Mucosa of descending colon (tissue), 3 donors: ENCODE measurements at places on chromosomes 11 and 22.
A peak's percentile ranks its signal among the peaks of the same experiment; 100 is the strongest.

GRCh38 chr22:40960145-40960544 lies 9.0 kb downstream of the RBX1 start:
- DNase-seq: no peak

- DNase-seq: no peak
Measured at GRCh38 chr11:134939905-134940304, 527.9 kb upstream of the B3GAT1 start.

DNA sequence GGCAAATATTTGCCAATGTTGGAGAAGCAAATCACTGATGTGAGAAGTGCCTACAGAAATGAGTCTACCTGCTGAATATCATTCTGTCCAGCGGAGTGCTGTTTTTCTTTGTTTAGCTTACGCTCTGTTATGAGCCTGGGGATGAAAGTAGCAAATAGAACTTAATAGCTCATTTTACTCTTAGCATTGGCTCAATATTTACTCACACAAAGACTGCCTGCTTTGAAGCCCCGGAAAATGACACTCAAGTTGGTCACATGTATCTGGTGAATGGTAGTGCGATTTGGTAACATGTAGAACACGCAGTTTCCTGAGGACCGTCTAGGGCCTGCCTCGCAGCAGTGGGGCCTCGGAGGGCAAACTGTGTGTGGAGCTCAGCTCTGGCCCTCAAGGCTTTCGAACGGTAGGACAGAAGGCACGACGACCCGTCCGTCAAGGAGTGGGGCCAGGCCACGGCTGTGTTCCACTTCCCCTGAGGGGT lies 38.9 kb downstream of the TBC1D22A start:
- DNase-seq: no peak

DNA sequence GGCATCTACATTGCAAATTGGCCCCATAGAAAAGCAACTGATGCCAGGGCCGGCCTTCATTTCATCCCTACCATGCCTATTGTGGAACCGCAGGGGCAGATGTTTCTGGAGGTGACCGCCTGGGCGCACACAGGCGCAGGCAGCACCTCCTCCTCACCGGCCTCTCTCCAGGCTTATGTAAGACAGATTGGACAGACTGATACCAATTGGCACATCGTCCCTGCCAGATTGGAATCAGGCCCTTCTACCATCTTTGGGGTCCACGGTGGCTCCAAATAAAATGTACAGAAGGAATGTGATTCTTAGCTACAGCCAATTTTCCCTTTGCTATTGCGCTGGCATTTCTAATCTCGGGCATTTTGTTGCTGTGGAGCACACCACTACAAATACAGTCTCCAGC lies 732.6 kb downstream of the NTM start:
- no peak for DNase-seq

DNA sequence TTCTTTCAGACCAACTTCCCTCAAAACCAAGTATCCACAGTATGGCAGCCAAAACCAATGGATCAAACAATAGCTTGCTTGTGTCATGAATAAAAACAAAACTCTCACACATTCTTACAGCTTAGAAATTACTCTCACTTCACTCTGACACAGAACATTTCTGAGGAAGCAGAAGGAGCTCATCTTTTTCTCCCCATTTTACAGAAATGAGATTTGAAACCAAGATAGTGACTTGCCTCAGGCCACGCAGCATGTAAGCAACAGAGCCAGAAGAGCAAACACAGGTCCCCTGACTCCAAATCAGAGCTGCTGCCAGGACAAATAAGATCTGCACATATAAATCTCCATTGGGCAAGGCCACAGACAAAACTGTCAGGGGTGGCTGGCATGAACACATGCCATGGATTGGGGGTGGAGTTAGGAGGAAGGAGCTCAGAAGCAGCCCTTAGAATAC lies 64.8 kb downstream of the RAB30 start:
- no peak for DNase-seq

GRCh38 chr11:6233984-6234386 lies 451 bp downstream of the FHIP1B start:
- DNase-seq: no peak

- DNase-seq: no peak
Measured at GRCh38 chr11:19628018-19628417, 84.6 kb upstream of the NAV2 start.

GRCh38 chr11:44748606-44749005 lies 21.8 kb downstream of the TSPAN18 start:
- DNase-seq: no peak

DNA sequence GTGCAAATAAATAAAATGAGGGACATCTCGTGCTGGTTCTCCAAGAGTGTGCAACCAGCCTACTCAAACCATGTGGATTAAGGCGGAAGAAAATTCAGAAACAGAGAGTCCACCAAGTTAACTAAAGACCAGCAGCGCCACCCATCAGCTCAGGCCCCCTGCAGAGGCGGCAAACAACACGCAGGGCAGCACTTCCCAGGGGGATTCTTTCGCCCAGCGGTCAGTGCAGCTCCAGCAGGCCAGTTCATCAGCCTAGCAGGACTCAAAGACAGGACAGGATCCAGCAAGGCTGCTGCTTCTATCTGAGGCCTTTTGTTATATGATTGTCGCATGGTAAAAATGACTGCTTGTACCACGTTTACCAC lies 51.7 kb downstream of the PACSIN2 start:
- no peak for DNase-seq

GRCh38 chr11:117670443-117670842 lies 126.6 kb downstream of the DSCAML1 start:
- DNase-seq: no peak

DNA sequence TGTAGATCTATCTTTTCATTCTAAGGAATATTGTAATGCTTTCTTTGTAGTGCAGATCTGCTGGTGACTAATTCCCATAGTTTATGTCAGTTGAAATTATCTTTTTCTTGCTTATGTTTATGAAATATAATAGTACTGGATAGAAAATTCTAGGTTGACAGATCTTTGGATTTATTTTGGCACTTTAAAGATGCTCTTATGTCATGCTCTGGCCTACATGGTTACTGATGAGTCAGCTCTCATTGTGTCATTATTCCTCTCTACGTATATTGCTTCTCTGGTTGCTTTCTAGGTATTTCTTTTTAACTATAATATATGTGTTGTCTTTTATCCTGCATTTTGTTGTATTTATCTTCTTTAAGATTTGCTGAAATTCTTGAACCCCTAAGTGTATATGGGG lies 955.5 kb upstream of the CHORDC1 start:
- DNase-seq: no peak

- no peak for DNase-seq
Measured at GRCh38 chr11:113521737-113522517, 46.7 kb upstream of the DRD2 start.

DNA sequence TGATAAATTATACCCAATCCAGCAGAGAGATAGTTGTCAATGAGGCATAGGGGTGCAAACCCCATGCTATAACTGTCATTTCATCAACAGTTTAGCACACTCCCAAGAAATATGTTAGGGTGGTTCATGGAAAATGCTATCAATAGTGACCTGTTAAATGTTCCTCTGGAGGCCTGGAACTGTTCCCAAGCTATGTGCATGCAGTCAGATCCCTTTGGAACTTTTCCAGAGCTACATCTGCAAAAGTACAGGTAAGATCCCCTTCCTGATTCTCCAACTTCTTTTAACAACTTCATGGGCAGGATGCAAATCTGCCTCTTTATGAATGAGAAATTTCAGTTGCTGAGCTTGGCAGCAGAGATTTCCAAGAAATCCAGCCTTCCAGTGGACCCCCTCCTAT lies 27.2 kb downstream of the ABTB2 start:
- DNase-seq: no peak

DNA sequence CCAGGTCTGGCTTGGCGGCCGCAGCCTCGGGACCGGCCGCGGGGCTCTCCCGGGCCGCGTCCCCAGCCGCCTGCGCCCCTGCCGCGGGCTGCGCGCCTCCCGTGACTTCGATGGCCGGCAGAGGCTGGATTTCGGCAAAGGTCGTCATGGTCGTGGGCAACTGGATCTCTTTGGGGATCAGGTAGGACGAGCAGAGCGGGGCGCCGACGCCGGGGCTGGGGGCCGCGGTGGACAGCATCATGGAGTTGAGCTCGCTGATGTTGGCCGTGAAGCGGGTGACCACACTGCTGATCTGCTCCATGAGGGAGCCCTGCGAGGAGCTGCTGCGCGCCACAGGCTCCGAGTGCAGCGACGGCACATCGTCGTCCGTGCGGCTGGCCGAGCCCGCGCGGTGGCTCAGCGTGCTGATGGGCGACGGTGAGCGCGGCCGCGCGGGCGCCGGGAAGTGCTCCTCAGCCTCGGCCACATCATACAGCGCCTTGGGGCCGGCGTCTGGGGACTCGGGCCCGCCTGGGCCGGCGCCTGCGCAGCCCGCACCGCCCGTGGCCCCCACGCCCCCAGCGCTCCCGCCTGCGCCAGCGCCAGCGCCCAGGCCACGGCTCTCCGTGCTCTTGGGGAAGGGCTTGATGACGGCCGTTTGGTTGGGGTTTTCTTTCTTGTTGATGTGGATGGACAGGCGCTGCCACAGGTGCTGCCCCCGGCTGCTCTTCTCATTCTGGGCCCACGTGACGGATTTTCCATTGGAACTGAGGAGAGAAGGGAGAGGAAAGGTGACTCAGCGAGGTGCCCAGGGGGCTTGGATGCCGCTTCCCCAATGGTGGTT lies 171.4 kb upstream of the CTSC start:
- peak; percentile 49 for DNase-seq

DNA sequence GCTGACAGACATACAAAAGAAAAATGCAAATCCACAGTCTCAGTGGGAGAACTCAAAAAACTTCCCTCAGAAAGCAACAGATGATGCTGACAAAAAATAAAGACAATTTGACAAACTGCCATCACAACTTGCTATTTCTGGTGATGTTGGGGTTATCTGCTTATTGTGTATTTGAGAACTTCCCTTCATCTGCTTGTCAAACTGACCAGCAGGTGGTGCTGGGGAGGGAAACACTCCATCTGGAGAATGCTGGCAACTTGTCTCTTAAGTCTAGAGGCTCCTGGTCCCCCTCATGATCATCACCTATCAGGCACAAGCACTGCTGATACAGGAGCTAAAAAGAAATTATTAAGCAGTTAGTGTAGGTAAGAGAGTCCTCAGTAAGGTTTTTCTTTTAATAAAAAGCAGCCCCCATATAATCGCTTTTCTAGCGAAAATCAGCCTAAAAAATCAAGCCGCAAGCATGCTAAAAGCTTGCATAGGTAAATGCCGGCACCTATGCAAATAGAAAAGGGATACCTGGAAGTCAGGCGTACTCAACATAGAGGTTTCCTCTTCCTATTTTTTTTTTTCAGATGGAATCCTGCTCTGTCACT lies 9.8 kb upstream of the FAM111B start:
- no peak for DNase-seq

- DNase-seq: no peak
Measured at GRCh38 chr11:134862587-134863195, 450.6 kb upstream of the B3GAT1 start.

GRCh38 chr11:34626393-34626792 lies 5.5 kb downstream of the EHF start:
- no peak for DNase-seq

GRCh38 chr22:18973264-18974031 lies 37.4 kb upstream of the PRODH start:
- no peak for DNase-seq

DNA sequence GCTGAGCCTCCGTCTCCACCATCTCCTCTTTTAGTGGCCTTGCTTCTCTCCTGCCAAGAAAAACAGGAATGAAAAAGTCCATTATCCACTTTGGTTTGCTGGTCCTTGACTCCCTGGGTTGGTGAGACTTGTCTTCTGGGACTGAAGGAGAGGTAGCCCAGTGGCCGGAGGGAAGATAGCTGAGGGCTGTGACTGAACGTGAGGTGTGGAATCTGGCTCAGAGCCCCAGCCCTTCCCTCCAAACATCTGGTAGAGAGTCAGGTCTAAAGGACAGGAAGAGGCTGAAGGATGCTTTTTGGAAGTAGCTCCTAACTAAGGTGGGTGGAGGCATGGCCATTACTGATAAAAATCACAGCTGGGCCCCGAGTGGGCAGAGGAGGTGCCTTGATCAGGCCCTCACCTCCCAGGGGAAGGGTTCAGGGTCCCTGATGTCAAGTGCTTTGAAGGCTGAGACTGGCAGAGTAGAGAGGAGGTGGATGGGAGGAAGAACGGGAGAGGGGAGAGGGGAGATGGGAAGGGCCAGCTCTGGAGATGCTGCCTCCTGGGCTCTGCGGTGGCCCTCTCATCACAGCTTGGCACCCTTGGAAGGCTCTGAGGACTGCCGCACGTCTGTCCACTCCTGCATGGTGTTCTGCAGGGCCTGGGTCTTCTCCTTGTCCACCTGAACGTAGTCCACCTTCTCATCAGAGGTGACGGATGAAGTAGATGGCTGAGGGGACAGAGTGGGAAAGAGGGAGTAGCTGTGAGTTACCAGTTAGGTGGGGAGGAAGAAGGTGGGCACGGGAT lies 30.2 kb downstream of the USP35 start:
- DNase-seq: no peak

GRCh38 chr11:47961383-47961782 lies 19.0 kb upstream of the PTPRJ start:
- DNase-seq: no peak

- DNase-seq: peak; percentile 87
Measured at GRCh38 chr11:64996710-64997380, at the start of gene BATF2. TSS of gene BATF2 (minus strand) at chr11:64996971. CDS start at chr11:64996914, 57 bp downstream.

GRCh38 chr11:130815956-130816355 lies 100.3 kb downstream of the SNX19 start:
- DNase-seq: no peak

DNA sequence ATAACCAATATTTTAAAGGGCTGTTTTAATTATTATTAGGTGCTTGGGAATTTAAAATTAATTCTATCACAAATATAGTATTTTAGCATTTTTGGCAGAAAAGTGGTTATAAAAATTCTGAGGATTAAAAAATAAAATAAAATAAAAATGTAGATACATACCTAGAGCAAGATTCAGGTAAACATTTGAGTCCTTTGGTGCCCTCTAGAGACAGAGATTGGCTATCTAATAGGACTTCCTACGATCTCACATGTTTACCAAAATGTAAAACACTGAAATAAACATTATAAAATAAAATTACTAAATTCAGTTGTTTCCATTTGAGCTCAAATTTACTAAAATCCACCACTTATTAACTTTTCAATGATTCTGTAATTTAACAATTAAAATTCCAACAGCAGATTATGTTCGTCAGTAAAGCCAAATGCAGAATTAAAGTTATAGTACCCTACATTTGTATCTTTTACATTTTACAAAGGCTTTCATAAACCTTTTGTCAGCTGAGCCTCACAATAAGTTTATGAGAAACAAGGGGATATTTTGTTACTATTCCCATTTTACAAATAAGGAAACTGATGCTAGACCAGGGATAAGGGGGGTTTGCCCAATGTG lies 27.7 kb downstream of the SLC36A4 start:
- no peak for DNase-seq
